ENCODE measurements at places on chromosomes 4 and X.

- no peak for DNase-seq
Observed at GRCh38 chr4:163201358-163201757, 34.7 kb upstream of the NAF1 start.

DNA sequence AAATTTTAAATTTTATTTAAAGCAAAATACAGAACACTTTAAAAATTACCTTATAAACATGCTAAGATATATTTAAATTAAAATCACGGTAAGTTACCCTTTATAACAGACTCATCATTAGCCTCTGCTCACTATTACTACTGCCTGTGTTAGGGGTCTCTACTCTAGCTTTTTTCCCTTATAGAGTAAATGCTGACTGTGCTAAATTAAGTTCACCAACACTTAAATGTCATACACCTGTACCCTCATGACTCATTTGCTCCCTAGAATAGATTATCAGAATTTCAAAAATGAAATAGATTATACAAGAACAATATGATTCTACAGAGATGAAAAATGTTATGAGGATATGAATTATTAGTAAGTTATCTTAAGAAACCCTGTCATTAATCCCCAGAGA lies 131.1 kb upstream of the INPP4B start:
- no peak for DNase-seq

GRCh38 chrX:42714981-42715700 lies 62.8 kb downstream of the PPP1R2C start:
- no peak for DNase-seq

DNA sequence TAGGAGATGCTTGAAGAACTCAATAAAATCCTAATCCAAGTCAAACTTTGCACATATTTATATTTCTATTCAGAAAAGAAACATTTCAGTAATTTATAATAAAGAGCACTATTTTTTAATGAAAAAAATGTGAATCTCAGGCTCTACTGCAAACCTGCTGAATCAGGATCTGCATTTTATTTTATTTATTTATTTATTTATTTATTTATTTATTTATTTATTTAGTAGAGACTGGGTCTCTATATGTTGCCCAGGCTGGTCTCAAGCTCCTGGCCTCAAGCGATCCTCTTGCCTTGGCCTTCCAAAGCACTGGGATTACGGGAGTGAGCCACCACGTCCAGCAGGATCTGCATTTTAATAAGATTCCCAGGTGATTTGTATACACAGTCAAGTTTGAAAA lies 16.0 kb downstream of the SUPT20HL1 start:
- no peak for DNase-seq

DNA sequence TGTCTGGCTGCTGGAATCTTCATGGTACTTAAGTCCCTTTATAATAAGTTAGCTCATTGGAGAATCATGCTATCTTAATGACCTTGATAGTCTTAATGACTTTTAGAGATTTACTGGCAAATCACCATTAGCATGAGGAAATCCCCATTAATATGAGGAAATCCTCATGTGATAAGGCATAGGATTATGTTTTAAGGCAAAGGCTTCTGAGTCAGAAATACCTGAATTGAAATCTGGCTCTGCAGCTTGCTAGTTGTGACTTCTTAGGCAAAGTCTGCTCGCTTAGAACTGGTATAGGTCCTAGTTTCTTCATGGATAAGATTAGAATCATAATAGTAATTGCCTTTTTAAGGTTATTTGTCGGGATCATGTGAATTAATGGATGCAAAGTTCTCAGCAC lies 190.2 kb upstream of the BANK1 start:
- DNase-seq: no peak

DNA sequence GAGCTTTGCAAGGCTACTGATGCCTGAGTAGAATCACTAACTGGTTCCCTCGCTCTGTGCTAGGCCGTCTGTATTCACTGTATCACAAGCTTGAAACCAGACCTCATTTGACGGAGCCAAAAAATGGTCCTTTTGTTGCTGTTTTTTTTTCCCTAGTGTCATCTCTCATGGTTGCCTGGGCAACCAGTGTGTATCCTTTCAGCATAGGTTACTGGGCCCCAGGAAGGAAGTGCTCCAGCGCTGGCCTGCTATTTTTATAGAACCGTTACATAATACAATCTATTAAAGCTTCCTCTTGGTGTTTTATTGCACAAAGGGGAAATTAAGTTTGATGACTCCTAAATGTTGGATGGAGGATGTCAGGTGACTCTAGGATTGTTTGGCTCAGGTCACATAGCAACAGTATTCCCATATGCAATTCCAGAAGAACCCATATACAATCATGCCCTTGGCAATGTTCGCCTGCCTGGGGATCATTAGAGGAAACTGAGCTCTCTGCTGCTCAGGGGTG lies 220.4 kb downstream of the SPRY1 start:
- no peak for DNase-seq

- DNase-seq: no peak
Observed at GRCh38 chr4:169014586-169014985, 4.5 kb upstream of the CBR4 start.

DNA sequence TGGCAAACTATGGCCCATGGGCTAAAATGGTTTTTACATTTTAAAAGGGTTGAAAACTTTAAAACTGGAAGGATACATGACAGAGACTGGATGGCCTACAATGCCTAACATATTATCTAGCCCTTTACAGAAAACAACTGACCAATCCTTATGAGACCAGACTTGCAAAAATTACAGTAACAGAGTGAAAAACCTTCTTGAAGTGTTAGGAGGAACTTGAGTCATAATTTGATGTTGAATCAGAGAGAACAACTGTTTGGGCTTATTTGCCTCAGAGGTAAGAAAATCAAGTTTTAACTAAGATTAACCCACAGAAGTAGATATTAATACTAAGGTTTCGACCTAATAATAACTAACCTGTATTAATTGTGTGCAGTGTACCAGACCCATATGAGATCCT lies 12.4 kb upstream of the NAP1L5 start:
- no peak for DNase-seq

GRCh38 chr4:141637565-141637964 lies 1.2 kb downstream of the IL15 start:
- DNase-seq: no peak

DNA sequence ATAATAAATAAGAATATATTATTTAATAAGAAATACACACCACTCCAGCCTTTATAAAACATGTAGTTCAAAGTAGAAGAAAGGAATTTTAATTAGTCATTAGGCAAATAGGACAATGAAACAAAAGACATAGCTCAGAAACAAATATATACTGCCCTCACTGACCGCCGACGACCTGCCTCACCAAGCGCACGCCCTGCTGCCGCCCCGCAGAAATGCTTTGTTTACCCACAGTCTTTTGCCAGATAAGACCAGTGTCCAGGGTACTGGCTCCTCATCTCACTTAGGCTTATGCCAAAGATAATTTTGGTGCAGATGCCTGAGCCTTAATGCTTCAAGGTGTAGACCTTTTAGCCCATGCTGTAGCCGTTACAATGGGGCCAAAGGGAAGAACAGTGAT lies 199.5 kb downstream of the HHIP start:
- DNase-seq: no peak

DNA sequence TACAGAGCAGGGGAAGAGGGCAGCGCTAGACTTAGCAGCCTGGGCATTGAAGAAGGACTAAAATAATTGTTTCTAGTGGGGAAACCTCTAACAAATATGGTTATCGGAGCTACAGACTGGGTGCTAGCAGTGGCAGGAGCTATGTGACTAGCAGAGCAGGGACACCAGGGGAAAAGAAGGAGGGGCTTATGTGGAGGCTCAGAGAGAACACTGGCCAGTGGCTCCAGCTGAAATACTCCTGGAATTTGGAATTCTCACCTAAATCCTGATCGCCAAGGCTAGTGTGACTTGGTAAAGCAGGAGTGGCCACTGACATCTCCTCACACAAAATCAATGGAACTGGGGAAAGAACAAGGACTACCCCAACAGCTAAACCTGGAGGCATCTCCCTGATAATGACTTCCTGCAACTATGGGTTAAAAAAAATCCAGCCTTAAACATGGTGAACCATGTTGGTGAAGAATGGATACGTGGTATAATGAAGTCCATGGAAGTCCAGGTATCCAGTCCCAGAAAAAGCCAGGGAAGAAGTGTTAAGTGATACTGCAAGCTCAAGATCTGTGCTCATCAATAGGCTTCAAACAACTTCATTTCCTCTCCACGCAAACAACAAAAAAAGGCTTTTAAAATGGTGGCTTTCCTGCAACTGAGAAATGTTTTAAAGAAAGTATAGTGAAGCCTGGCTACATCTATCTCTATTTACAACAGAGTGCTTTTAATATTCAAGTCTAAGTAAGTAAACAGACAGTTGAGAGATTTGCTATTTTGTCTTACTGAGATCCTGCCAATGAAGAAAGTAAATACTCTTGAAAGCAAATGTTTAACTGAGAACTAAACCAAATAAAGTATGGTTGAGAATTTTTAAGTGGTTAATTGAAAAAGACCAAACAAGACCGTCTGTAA lies 1.8 kb downstream of the TAPT1 start:
- DNase-seq: no peak

DNA sequence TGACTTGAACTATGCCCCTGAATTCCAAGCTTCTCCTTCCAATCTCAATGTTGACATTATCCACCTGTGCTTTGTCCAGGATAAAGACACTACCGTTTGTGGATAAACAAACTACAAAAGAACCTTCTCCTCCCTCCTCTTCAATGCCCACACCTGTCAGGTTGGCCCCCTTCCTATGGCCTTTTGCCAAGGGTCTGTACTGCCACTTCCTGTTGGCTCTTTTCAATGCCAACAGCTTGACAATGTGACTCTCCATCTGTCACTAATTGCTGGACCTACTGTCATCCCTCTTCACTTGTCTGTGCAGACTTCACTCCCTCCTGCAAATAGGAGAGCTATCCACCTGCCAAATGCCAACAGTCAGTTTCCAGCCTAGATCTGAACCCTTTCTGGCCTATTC lies 35.8 kb upstream of the MID1 start:
- DNase-seq: no peak

DNA sequence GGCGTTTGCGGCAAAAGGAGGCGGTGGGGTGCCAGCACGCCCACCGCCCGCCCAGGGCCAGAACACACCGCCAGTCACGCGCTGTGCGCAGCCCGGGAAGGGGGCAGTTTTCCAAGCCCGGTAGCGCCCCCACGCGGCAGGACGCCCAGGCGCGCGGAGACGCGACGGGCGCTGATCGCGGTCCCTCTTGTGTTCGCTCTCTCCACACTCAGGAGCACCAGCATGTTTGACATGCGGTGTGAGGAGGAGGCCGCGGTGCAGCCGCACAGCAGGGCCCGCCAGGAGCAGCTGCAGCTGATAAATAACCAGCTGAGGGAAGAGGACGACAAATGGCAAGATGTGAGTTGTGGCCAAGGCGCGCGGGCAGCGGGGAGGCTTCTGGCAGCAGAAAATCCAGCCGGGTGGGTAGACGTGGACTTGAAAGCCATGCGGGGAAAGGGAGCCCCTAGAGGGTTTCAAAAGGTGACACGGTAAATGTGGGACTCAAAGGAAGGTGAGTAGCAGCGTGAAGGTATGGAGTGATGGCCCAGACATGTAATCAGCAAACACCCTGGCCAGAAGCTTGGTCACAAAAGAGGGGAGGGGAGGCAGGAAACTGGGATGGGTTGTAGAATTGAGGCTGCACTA lies 104.1 kb downstream of the PHOX2B start:
- no peak for DNase-seq

DNA sequence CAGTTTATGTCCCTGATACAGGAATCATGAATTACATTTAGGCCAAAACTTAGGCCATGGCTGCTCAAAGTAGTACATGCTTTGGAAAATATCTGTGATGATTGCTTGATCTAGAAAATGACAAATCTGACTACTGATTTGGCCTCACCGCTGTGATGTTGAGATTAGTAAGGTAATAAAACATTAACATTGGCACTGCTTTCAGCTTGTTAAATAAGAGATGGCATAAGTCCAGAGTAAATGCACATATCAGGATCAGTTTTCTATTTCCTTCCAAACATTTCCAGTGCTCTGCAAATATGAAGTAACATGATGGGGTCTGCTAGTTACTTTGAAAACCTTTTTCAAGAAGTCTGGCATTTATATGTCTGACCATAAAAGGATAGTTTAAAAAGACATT lies 687.3 kb upstream of the ACTRT1 start:
- DNase-seq: no peak

DNA sequence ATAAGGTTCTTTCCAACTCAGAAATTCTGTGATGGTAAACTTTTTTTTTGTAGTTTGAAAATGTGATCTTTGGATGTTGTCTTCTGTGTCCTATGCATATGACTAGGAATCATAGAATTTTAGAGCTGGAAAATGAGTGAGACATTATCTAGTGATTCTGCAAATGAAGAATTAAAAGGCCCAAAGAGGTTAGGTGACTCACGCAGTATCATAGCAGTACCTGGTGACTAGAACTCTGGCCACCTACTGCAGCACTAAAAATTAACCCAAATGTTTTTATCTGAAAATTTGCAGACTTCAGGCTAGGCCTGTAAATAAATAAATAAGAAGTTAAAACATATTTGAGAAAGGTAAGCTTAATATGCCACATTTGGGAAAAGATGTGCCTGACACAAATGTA lies 52.8 kb downstream of the NFKB1 start:
- no peak for DNase-seq

GRCh38 chr4:7124689-7125442 lies 57.0 kb upstream of the GRPEL1 start:
- DNase-seq: no peak

- no peak for DNase-seq
Observed at GRCh38 chr4:89000844-89001360, 56.1 kb downstream of the FAM13A start.

GRCh38 chr4:175280153-175280552 lies 362.0 kb downstream of the ADAM29 start:
- no peak for DNase-seq

DNA sequence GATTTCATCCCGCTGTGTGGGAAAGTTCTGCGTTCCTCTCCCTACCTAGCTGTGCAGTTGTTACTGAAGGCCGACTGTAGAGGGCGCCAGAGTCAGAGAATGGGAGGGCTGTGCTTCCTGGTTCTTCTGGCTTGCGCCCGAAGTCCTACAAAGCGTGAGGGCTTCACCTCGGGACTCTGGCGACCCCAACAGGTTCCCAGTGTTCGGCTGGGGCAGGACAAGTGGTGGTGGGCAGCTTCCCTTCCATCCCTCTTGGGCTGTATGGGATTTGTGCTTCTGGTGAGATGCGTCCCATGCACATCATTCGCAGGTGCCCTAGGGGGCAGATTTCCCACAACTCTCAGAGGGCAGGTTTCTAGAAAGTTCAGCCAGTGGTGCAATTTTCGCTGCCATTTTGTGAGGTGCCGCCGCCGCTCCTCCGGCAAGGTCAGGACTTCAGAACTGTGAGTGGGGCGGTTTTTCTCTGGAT lies 27.3 kb downstream of the CT45A1 start:
- DNase-seq: peak; percentile 34

DNA sequence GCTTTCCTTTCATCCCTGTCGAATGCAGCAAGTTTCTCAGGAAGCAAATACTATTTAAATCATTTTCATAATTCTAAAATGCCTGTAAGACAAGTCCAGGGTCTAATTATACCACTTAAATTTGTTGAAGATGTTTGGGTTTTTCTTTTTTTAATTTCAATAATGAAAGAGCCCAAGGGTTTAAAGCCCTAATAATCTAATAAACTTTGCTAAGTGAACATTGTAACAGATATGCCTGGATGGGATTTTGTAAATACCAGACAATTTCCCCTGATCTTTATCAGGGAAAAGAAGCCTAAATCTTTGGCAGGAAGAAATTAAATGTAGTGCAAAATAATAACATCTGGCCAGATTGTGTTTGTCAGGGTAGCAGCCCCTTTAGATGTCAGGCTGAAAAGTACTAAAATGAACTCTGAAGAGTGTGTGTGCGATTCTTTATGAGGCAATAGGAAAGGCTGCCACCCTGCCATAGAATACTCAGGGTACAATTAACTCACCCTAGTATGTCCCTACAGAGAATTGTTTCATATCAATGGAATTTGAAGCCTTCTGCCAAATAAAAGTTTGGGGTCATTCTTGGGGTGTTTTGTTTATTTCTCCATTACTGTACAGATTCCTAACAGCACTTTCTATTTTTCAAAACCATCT lies 45.6 kb downstream of the GPC3 start:
- DNase-seq: no peak
